Nasal cavity respiratory epithelium epithelial cell of viscerocranial mucosa (primary cell): ENCODE measurements at places on chromosomes 2 and 18. TPM values are rescaled to one million over a fixed set of nuclear protein-coding genes. Genes with fewer than 3 reads are reported as not detected.

Gene OBSL1
- total RNA-seq, result 8.9 and 27.7 TPM in 2 replicates

Gene ACOXL
- total RNA-seq, result not detected in 2 replicates

Gene LRRC30
- not detected in 2 replicates for total RNA-seq

Gene ARHGAP15
- 0.07 TPM in 1 of 2 replicates, not detected in the other for total RNA-seq

Gene PLCD4
- total RNA-seq, result 0.71 and 1.0 TPM in 2 replicates

Gene STRADB
- total RNA-seq, result 25.3 and 25.6 TPM in 2 replicates

Gene DPP10
- 0.07 TPM in 1 of 2 replicates, not detected in the other for total RNA-seq

Gene KIAA2012
- total RNA-seq, result not detected in 2 replicates

Gene PAX8
- total RNA-seq, result under 0.01 and 1.1 TPM in 2 replicates

Gene STPG4
- under 0.01 and 0.07 TPM in 2 replicates for total RNA-seq

Gene ZNF804A
- not detected in 2 replicates for total RNA-seq

Gene FN1
- total RNA-seq, result 112 and 4,076 TPM in 2 replicates

Gene CCDC178
- 0.34 and 0.43 TPM in 2 replicates for total RNA-seq

Gene SCYGR2
- total RNA-seq, result not detected in 2 replicates
